ENCODE measurements at places on chromosomes 5 and 9. TPM values are rescaled to one million over a fixed set of nuclear protein-coding genes. Genes with fewer than 3 reads are reported as not detected.

DNA sequence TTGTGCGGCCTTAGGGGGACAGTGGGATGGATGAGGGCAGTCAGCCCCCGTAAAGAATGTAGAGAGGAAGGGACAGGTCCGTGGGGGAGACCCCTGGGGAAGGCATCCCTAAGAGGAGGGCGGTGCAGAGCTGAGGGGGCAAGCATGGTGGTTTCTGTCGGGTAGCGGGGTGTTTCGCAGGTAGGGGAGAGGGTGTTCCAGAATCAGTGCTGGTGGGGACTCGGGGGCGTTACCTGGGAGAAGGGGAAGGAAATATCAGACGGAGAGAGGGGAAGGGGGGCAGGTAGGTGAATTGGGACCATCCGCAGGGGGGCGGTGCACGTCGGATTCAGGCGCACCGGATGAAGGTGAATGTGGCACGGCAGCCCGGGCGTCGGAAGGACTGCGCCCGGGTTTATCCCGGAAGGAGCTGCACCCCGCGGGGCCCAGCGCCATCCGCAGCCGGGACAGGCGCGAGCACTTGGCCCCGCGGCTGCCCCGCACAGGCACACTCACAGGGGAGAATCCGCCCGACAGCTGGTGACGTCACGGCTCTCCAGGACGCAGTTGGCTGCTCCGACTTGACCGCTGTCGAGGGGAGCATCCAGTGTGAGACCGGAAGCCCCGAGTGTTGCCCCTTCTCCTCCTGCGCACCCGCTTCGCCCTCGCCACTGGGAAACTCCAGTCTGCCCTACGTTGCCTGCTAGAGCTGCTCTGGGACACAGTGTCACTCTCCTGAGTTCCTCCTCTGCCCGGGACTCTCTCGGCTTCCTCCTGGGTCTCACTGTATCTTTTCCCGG lies 1.3 kb downstream of the CD72 start:
- DNase-seq: no peak

DNA sequence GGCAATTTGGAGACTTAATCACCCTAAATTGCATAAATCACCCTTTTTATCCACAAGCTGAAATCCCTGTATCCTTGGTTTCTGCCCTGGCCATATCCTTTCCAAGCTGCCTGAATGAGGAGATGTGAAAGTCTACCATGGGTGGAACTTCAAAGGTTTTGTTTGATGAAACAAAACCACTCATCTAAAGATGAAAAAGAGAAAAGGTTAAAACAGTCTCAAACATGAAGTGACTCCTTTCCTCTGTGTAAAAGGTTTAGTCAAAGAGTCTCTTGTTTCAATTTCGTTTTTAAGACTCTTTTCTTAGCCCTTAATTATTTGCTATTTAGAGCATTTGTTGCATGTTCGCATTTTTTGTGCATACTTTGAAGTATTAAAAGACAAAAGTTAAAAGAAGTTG lies 11.2 kb downstream of the SLC45A2 start:
- DNase-seq: no peak

GRCh38 chr9:133754688-133755227 lies 16.6 kb upstream of the SARDH start:
- no peak for DNase-seq

GCNT1 gene
- 6.3 TPM for polyA plus RNA-seq

PCDHGB3 gene
- not detected for polyA plus RNA-seq

Measured in GM12878 (cell line).